ENCODE measurements at places on chromosomes 3 and 15. TPM values are rescaled to one million over a fixed set of nuclear protein-coding genes. Genes with fewer than 3 reads are reported as not detected.

DNA sequence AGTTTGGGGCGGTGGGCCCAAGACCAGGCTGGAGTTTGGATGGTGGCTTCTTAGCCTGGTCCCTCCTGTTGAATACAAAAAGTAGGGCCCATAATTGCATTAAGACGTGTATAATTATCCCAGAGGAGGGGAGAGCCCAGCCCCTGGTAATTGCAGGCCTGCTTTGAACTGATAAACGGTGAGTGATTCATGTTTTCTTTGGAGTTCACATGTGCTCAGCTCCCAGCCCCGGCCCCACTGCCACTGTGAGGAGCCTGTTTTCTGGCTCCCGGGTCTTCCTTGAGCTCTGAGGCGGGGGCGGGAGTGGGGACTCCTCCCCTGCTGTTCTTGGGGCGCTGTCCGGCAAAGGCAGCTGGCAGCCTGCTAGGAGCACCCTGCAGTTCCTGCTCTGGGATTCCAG lies 3.1 kb downstream of the PLXNA1 start:
- DNase-seq = no peak

GRCh38 chr15:63832620-63833019 lies 1.1 kb downstream of the HERC1 start:
- no peak for DNase-seq

DNA sequence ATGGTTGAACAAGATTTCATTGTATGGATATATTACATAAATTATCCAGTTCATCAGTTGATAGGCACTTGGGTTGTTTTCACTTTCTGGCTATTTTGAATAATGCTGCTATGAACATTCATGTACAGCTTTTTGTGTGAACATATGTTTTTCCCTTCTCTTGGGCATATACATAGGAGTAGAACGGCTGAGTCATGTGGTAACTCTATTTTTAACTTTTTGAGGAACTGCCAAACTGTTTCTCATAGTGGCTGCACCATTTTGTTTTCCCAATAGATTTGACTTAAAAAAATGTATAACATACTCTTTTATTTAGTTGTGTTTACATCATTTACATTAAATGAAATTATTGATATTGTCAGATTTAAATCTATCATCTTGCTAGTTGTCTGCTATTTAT lies 28.8 kb upstream of the RFX7 start:
- no peak for DNase-seq

- DNase-seq = no peak
These were observed 8.8 kb upstream of the ANKDD1A start for GRCh38 chr15:64902863-64903262.

DNA sequence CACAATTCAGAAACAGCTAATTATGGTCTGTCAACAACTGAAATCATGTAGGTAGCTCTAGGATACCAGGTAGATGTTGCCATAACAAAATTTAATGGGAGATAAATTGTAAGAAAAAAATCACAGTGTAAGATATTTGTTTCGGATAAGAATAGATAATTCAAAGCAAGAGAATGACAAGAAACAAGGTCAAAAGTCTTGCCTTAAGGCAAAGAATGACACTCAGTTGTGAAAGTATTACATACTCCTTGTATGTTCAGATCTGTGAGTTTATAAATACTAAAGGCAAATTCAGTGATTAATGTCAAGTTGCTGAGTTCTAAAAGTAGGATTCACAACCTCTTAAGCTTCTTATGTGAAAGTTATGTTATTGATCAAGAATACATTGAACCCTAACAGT lies 772.2 kb upstream of the SGO1 start:
- no peak for DNase-seq

Gene TTC23
- 5.7 TPM for total RNA-seq

Gene NME9
- total RNA-seq = 0.42 TPM

Gene STXBP5L
- 0.33 TPM for total RNA-seq

All from thymus (tissue), 14 donors.